ENCODE measurements at places on chromosomes 1 and 21. TPM values are rescaled to one million over a fixed set of nuclear protein-coding genes. Genes with fewer than 3 reads are reported as not detected.

Gene NCDN
- total RNA-seq: 61.4 TPM

Gene HAO2
- total RNA-seq: not detected

Gene RABGGTB
- 79.8 TPM for total RNA-seq

Gene ZNF697
- 7.9 TPM for total RNA-seq

Gene SPOCD1
- total RNA-seq: 76.4 TPM

Gene DEPDC1
- 35.5 TPM for total RNA-seq

Gene CHODL
- total RNA-seq: 0.15 TPM
